ENCODE measurements at places on chromosomes 5 and 9.

DNA sequence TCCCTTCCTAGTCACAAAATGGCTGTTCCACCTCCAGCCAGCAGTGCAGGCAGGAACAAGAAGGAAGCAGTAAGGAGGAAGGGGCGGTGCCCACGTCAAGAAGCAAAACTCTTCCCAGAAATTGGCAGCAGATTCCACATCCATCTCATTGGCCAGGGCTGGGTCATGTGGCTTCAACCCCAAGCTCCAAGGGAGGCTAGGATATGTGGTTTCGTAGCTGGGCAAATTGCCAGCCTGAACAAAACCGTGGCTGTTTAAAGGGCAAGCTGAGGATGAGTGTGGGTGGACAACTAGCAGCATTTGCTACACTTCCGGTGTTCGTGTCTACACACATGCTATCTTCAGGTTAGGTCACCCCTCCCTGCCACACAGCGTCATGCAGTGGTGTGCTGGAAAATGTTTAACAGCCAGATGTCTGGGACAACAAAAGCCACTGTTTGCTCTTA lies 92.1 kb upstream of the MAP1B start:
- DNase-seq, result no peak

DNA sequence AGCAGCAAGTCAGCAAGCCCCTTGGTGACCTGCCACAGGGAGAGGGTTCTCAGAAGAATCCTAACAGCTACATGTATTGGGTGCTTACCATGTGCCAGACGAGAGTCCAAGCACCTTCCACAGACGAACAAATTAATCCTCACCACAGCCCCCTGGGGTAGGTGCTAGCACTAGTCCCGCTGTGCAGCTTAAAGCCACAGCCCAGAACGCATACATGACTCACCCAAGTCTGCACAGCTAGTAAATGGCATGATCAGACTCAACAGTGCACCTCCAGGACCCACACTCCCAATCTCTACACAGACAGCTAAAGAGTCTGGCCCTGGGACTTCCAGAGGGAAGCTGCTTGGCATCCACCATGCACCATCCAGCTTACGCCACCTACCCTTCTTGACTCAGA lies 111.5 kb downstream of the PAX5 start:
- DNase-seq, result no peak

- no peak for DNase-seq
These were observed 389.0 kb downstream of the TAF11L14 start for GRCh38 chr5:18023275-18023674.

- no peak for DNase-seq
These were observed 22.4 kb downstream of the ELOVL7 start for GRCh38 chr5:60821488-60822284.

DNA sequence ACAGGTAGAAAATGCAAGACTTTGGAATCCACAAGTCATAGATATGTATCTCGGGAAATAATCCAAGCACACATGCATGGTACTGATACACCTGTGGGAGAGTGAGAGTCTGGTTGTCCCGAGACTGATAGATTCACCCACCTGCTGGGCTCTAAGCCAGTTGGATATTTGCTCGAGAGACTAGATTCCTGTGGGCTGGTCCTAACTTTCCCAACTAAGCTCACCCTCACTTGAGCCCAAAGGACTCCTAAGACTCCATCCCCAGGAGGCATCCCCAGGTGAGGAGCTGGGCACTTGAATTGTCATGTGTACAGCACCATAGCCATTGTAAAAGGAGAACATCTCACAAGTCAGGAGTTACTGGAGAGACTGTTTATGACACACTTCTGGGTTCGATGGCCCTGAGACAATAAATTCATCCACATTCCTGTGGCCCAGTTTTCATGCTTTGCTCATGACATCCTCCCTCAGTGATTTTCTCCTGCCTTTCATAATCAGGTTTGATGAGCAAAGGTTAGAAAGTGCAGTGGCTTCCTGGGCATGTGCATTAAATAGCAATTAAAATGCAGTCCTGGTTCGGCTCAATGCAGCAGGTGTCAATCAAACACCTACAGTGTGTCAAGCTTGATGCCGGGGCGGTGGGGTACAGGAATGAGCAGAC lies 18.1 kb downstream of the SLC1A1 start:
- DNase-seq, result no peak

- DNase-seq, result no peak
These were observed 100.0 kb downstream of the PARP8 start for GRCh38 chr5:50766462-50766861.

Data from activated T-helper 1 cell treated with Interleukin-2 at 50 U/mL for 16 hours (primary cell).